KBM-7 (cell line): ENCODE measurements at places on chromosomes 7 and 10.

- no peak for DNase-seq
Observed at GRCh38 chr10:98300526-98301229, 32.7 kb upstream of the LOXL4 start.

- no peak for DNase-seq
Observed at GRCh38 chr7:7177044-7177517, 5.3 kb upstream of the C1GALT1 start.

GRCh38 chr10:12400266-12400931 is 51.1 kb downstream of the CAMK1D start:
- DNase-seq: no peak

GRCh38 chr10:86681047-86681446 is 12.7 kb downstream of the LDB3 start:
- DNase-seq: no peak

- no peak for DNase-seq
Observed at GRCh38 chr7:30202671-30203070, 67.9 kb downstream of the MTURN start.

GRCh38 chr7:81526971-81527370 is 242.9 kb downstream of the HGF start:
- no peak for DNase-seq

DNA sequence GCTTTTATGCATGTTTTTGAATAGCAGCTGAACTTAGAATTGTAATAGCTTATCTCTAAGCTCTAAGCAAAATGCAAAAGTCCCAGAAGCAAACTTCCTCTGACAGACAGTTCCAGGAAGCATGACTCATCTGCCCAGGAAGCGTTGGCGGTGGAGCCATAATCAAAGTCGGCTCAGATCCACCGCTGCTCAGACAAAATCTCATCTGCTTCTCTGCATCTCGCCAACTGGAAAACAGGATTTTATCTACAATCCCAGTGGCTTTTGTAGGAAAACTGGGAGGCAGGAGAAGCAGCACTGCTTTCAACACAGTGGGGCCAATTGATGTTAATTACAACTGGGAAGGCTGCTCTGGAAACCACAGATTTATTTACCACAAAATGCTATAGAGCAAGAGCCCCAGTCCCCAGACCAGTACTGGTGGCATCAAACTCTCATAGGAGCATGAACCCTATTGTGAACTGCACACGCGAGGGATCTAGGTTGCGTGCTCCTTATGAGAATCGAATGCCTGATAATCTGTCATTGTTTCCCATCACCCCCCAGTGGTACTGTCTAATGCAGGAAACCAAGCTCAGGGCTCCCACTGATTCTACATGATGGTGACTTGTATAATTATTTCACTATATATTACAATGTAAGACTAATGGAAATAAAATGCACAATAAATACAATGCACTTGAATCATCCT is 99.9 kb downstream of the CUBN start:
- DNase-seq: peak; percentile 73

- peak; percentile 59 for DNase-seq
Observed at GRCh38 chr7:123724817-123725253, 24.0 kb downstream of the WASL start.

DNA sequence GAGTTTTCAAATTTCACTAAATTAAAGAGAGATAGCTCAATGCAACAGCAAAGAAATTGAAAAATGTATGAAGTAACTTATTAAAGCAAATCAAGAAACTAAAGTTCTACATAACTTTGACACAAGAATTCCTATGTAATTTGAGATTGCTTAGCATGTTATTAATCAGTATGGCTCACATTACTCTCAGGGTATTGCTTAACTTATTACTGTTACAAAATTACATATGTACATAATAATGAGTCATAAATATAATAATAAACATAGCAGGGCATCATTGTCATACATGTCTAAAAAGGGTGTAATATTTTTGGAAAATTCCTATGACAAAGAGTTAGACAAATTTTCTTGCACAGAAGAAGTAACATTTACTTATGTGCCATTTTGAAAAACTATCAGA is 75.0 kb downstream of the ZWINT start:
- DNase-seq: no peak
